ENCODE measurements at places on chromosomes 1 and 21. TPM values are rescaled to one million over a fixed set of nuclear protein-coding genes. Genes with fewer than 3 reads are reported as not detected.

AVPR1B gene
- 0.89 TPM for total RNA-seq

NES gene
- total RNA-seq: 5.3 TPM

AMY1A gene
- total RNA-seq: not detected

KRTAP21-2 gene
- total RNA-seq: not detected

All from colonic mucosa (tissue), 4 donors.